GF-D8 (cell line): ENCODE measurements at places on chromosomes 5 and 9.

DNA sequence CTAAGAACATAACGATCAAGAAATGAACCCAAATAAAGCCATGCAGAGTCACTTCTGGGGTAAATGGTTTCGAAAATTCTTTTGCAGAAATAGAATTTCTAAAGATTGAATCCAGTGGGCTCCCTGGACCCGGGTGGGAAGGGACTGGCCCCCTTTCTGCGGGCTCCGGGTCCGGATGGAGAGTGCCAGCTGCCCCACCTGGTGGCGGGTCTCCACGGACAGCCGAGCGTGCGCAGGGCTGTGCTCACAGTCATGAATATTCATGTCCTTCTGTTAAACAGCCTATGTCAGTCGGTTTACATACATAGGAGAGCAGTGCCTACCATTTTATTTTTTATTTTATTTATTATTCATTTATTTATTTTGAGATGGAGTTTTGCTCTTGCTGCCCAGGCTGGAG lies 4.7 kb upstream of the PPP1R26 start:
- no peak for DNase-seq

DNA sequence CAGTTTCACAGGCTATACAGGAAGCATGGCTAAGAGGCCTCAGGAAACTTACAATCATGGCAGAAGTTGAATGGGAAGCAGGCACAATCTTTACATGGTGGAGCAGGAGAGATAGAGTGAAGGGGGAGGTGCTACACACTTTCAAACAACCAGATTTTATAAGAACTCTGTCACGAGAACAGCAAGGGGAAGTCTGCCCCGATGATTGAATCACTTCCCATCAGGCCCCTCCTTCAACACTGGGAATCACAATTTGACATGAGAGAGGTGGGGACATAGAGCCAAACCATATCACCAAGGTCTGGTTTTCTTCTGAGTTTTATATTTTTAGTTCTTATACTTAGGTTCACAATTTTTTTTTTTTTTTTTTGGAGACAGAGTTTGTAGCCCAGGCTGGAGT lies 16.1 kb downstream of the ZCCHC9 start:
- DNase-seq: no peak

DNA sequence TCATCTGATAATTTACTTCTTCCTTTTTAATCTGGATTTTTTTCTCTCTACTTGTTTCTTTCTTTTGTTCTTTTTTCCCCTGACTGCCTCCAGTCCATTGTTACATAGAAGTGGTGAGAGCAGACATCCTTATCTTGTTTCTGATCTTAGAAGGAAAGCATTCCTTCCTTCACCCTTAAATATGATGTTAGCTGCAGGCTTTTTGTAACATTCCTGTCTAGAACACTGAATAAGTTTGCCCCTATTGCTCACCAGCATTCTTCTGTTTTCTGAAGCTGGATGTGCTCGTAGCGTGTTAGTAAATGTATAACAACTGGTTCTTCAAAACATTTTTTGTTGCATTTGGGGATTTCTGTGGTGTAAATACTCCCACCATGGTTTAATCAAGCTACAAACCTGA lies 136.7 kb upstream of the NFIL3 start:
- DNase-seq: no peak

- no peak for DNase-seq
Measured at GRCh38 chr5:178688551-178688950, 41.9 kb downstream of the ZNF354A start.

GRCh38 chr9:26684029-26684428 lies 208.6 kb downstream of the CAAP1 start:
- no peak for DNase-seq

GRCh38 chr5:137887831-137888230 lies 1.4 kb upstream of the PKD2L2 start:
- no peak for DNase-seq

DNA sequence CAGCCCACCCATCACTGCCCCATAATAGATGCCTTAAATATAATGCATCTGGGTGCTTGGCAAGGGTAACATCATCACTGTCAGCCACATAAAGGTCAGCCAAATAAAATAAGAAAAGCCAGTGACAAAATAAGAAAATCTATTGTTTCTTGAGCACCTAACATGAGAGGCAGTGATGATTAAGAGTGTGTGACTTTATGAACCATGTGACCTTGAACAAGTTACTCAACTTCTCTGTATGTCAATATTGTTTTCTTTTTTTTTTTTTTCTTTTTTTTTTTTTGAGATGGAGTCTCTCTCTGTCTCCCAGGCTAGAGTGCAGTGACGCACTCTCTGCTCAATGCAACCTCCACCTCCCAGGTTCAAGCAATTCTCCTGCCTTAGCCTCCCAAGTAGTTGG lies 98.7 kb downstream of the CDK5RAP2 start:
- no peak for DNase-seq

- no peak for DNase-seq
Measured at GRCh38 chr5:2905741-2906140, 154.3 kb upstream of the IRX2 start.

GRCh38 chr9:136187683-136188586 lies 17.0 kb downstream of the LHX3 start:
- DNase-seq: no peak

DNA sequence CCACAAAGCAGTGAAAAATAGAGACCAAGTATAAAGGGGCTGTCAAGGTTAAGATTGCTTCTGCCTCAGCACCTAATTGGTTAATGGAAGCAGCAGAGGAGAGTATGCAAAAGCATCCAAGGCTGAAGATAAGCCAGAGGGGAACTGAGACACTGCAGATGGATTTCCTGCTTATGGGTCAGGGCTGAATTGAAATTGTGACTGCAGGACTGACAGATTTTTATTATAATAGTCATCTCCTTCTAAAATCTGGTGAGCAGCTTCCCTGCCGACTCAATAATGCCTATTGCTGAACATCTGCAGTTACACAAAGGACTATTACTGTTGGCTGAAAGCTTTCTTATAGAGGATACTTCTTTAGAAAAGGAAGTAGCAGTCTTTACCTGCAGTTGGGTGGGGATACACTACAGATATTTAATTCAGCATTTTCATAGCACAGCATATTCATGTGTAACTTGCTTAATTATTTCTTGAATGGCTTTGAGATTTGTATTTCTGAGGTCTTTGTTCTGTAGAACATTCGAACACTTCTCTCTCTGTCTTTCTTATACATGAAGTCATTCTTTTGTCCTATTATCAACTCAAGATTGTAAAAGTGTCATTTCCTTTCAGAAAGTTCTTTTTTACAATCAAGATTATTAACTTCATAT lies 363.0 kb upstream of the RIOK2 start:
- DNase-seq: no peak

DNA sequence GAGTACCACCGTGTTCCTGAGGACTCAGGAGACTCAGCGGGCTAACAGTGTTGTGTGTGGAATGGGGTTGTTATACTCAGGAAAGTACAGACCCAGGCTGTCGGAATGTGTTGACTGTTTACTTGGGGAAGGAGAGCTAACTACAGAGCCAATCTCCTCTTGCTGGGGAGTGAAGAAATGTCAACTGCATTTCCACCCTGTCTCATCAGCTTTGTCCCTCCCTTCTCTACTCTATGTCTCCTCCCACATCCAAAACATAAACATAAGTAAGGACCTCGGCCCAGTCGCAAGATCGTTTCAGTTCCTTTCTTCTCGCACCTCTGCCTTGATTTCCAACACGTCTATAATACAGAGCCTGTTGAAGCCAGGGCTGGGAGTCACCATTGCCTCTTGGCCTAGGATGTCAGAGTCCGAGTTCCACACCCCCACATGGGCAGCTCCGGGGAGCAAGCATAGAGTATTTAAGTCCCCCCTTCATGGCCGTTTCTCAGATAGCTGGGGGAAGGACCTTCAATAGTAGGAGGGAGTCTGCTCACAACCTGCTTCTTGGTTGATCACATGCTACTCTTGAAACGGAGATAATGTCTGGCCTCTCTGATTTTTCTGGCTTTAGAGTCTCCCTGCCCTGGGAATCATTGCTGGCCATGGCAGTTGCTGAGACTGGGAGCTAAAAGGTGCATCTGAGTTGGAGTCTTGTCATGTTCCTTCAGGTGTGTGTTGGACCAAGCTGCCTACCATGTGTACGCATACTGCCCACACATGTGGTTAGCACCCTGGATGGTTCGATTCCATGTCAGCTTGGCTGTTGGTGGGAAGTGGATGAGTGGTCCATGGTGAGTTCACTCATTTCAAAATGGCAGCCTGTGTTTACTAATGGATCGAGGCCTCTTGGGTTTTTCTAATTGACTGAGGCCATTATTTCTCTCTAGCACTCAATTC lies 147.3 kb downstream of the MTX3 start:
- no peak for DNase-seq
